ENCODE measurements at places on chromosomes 3 and 15. TPM values are rescaled to one million over a fixed set of nuclear protein-coding genes. Genes with fewer than 3 reads are reported as not detected.

Gene CNTN4
- total RNA-seq: 6.8 TPM

Gene CD80
- 0.28 TPM for total RNA-seq

Gene NAALADL2
- total RNA-seq: 0.85 TPM

Gene SLC28A1
- 0.19 TPM for total RNA-seq

Gene ZMYND10
- total RNA-seq: not detected

Gene NBEAL2
- total RNA-seq: 7.3 TPM

Gene NTRK3
- total RNA-seq: 2.3 TPM

Gene RHCG
- not detected for total RNA-seq

Gene CCR1
- total RNA-seq: 20.0 TPM

Gene SLC26A6
- 11.4 TPM for total RNA-seq

Gene IGSF10
- total RNA-seq: 14.4 TPM

Gene UPK1B
- not detected for total RNA-seq

Gene RAD51
- 0.55 TPM for total RNA-seq

Gene RTP3
- total RNA-seq: not detected

Gene SLC24A1
- total RNA-seq: 8.8 TPM

Gene AGBL1
- not detected for total RNA-seq

Gene GOLGA8S
- total RNA-seq: 0.20 TPM

Gene IQCF5
- not detected for total RNA-seq

Gene RAB6B
- 4.3 TPM for total RNA-seq

Gene RTF1
- total RNA-seq: 39.1 TPM

Gene TRPM1
- not detected for total RNA-seq

Gene FOXL2NB
- total RNA-seq: 4.7 TPM

Gene TPRG1
- total RNA-seq: 2.8 TPM

Gene TRH
- not detected for total RNA-seq

Gene SLC24A5
- not detected for total RNA-seq

Gene MAGEL2
- not detected for total RNA-seq
